Stimulated activated effector memory CD8-positive, alpha-beta T cell treated with anti-CD3 and anti-CD28 coated beads, Interleukin-12 subunit alpha, Interleukin-12 subunit beta, amount 100 ng/mL, for 72 hours (primary cell): ENCODE measurements at places on chromosomes 1 and 21.

DNA sequence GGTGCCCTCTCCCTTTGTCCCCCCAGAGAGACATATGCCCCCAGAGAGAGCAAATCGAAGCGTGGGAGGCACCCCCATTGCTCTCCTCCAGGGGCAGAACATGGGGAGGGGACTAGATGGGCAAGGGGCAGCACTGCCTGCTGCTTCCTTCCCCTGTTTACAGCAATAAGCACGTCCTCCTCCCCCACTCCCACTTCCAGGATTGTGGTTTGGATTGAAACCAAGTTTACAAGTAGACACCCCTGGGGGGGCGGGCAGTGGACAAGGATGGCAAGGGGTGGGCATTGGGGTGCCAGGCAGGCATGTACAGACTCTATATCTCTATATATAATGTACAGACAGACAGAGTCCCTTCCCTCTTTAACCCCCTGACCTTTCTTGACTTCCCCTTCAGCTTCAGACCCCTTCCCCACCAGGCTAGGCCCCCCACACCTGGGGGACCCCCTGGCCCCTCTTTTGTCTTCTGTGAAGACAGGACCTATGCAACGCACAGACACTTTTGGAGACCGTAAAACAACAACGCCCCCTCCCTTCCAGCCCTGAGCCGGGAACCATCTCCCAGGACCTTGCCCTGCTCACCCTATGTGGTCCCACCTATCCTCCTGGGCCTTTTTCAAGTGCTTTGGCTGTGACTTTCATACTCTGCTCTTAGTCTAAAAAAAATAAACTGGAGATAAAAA lies 8.4 kb downstream of the EFNA3 start:
- no peak for DNase-seq

GRCh38 chr21:26826801-26827200 lies 18.4 kb downstream of the ADAMTS1 start:
- no peak for DNase-seq

- peak; percentile 32 for DNase-seq
Observed at GRCh38 chr1:109661391-109661790, 5.5 kb downstream of the GSTM4 start.

GRCh38 chr1:87196110-87196827 lies 132.4 kb upstream of the LMO4 start:
- no peak for DNase-seq

DNA sequence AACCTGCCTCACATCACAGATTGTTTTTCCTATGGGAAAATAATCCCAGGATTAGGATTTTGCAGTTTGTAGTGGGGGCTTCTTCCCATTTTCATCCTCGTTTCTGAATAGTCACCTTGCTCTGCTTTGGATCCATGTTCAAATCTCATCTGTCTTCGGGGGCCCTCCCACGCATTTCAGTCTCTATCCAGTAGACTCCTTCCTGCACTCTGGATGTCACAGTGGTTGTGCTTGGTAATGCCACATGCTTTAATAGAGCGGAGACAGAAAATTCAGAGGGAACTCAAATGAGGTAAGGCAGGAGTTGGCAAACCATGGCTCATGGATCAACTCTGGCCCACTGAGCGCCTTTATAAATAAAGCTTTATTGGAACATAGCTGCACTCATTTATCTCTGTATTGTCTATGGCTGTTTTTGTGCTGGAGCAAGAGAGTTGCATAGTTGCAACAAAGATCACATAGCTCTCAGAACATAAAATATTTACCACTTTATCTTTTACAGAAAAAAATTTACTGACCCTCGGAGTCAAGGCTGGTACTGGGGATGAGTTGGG lies 101.0 kb downstream of the SPATA46 start:
- no peak for DNase-seq

- DNase-seq = no peak
Observed at GRCh38 chr1:54356680-54357147, 49.5 kb downstream of the SSBP3 start.

- no peak for DNase-seq
Observed at GRCh38 chr21:46369520-46370235, 45.7 kb downstream of the PCNT start.

GRCh38 chr1:106831511-106831910 lies 225.0 kb upstream of the PRMT6 start:
- DNase-seq = no peak

- no peak for DNase-seq
Observed at GRCh38 chr1:110006516-110006915, 22.0 kb downstream of the AHCYL1 start.

- no peak for DNase-seq
Observed at GRCh38 chr1:42295816-42296215, 39.2 kb downstream of the FOXJ3 start.

DNA sequence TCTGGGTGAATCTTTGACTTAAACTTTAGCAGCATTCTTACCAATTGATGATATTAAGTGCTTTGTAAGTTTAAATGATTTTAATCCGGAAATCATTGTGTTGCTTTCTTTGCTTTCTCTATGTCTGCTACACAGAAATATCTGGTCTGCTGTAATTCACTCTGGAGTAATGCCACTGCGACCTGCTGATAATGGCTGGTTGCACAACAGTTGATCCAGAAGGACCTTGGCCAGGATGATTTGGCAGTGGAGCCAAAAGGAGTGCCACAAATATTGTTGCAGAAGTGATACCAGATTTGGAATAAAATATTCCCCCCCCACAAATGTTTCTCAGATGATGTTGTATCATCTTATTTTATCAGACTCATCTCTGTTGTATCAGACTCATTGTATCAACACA lies 2063.9 kb downstream of the MRPL39 start:
- no peak for DNase-seq

DNA sequence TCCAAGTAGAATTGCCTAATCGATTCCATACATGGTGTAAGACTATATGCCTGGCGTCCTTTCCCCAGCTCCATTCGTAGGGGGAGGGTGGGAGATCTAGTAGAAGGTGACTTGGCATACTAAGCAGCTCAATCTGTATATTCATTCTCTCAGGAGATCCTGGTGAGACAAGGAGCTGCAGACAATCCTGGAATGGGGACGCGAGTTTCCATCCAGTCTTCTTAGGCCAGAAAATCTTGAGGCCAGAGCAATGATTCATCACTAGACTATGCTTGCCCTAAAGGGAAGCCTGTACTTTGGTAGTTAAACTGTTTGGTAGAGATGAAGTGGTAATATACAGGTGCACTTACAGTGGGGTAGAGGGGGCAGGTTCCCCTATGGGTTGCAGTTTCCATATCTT lies 468.7 kb downstream of the ADGRL2 start:
- no peak for DNase-seq

DNA sequence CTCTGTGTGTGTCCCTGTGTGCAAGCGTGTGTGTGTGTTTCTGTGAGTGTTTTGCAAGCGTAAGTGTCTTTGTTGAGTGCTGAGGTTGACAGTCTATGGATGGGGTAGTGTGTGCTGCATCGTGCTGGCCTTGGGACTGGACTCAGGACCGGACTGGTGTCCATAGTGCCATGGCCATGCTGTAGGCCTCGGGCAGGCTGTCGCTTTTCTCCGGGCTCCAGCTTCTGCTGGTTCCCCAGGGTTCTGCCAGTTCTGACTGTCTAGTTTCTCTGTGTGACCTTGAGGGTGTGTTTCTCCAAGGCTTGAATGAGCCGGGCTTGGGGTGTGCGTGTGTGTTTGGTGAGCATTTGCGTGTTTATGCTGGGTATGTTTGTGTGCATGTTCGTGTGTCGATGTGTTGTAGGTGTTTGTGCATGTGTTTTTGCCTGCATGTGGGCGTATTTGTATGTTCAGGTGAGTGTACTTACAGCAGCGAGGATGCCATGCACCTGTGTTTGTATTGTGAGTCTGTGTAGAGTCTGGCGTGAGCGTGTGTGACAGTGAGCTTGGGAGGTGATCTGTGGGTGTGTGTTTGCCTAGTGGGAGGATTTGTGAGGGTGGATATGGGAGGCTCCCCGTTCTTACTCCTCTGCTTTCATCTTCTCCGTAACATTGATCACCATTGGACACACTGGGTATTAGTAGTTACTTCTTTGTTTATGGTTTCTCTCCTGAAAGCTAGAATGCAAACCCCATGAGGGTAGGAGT lies 51.7 kb upstream of the POU3F1 start:
- no peak for DNase-seq

DNA sequence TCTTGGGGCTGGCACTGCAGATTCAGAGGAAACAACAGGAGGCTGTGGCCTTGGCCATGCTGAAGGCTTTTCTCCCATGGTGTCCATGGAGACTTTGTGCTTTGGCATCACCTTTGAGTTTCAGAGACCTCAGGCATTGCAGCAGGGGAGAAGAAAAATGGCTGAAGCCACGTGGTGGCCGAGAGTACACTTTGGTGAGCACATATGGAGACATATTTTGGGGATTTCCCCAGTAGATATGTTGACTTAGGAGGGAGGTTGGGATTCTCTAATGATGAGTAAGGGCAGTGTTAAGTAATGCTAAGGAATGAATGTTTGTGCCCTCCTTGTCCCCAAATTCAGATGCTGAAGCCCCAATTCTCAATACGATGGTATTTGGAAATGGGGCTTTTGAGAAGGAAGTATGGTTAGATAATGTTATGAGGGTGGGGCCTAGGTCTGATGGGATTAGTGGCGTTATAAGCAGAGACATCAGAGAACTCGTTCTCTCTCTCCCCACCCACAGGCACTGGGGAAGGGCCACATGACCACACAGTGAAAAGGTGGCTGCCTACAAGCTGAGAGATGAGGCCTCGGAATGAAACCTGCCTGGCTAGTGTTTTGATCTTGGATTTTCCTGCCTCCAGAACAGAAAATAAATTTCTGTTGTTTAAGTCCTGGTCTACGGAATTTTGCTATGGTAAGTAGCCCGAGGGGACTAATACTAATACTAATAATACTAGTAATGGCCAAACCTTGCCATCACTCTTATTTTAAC lies 98.6 kb downstream of the TBX19 start:
- no peak for DNase-seq

GRCh38 chr1:205546541-205546940 lies 42.1 kb downstream of the CDK18 start:
- no peak for DNase-seq

GRCh38 chr1:59427155-59427554 lies 130.3 kb downstream of the FGGY start:
- DNase-seq = no peak

- DNase-seq = no peak
Observed at GRCh38 chr1:110184446-110184845, 25.7 kb upstream of the KCNC4 start.

DNA sequence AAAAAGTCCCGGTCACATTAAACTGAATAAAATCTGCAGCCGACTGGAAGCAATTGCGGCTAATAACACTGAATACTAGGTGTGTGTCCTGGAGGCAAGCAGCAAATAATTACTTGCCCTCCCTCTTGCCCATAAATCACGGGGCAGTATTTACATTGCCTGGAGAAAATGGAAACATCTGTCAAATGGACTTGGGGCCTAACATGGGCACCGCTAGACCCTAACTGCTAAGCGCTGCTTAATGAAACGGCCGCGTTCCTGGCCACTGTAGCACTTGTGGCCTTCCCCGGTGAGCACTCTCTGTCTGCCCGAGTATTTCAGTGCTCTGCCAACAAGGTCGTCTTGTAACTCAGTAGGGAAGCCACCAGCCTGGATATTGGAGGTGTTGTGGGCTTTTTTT lies 23.9 kb upstream of the KNCN start:
- no peak for DNase-seq

DNA sequence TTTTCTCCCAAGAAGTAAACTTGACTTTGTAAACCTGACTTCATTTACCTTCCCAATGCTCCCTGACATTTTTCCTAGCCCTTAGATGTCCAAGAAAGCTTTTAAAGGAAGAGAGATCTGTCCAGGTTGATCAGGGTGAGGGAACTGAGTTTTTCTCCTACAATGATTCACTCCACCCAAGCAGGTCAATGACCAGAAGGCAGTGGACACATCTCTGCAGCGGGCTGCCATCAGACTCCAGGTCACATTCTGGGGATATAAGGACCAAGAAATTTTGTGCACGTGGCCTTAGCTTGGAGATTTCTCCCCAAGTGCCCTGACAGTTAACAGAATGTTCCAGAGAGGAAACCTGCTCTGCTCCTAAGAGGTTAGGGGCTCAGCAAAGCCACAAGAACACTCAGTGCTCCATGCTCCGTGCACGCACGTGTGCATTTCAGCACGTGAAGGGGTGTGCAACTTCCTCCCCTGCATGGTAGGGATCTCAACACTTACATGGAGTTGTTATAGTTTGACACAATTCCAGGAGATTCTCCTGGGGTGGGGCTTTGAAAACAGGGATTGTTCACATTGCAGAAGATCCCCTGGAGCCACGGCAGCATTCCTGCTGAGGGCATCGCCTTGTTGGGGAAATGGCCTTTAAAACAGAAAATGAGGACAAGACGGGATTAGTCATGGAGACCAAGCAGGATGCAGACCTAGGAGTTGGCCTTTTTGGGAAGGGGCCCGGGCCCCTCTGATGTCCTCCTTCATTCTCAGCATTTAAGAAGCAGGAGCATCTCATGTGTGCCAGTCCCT lies 9.8 kb downstream of the ABCA4 start:
- DNase-seq = no peak

- no peak for DNase-seq
Observed at GRCh38 chr1:198437332-198437731, 103.1 kb downstream of the ATP6V1G3 start.

GRCh38 chr1:91015358-91015780 lies 6.5 kb downstream of the ZNF644 start:
- DNase-seq = no peak

DNA sequence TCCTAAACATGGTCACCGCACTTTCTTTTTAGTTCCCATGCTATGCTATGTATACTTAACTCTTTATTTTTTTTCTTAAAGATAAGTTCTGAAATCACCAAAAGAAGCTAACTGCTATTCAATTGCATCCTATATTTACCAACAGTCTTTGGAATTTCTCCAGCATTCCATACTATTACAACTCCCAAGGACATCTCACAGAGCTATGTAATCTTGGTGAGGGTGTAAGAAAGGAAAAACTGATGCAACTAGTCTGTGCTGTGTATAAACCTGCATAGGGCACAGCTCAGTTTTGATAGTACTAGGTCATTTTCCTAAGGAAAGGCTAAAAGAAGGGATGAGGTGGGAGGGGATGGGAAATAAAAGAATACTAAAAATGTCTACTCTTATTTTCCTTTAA lies 78.0 kb downstream of the PTPN14 start:
- DNase-seq = no peak

GRCh38 chr1:233933339-233933738 lies 28.9 kb downstream of the SLC35F3 start:
- DNase-seq = no peak

- no peak for DNase-seq
Observed at GRCh38 chr1:4801192-4801924, 146.9 kb downstream of the AJAP1 start.

- no peak for DNase-seq
Observed at GRCh38 chr1:143698016-143698415, 273.8 kb downstream of the FAM72C start.

DNA sequence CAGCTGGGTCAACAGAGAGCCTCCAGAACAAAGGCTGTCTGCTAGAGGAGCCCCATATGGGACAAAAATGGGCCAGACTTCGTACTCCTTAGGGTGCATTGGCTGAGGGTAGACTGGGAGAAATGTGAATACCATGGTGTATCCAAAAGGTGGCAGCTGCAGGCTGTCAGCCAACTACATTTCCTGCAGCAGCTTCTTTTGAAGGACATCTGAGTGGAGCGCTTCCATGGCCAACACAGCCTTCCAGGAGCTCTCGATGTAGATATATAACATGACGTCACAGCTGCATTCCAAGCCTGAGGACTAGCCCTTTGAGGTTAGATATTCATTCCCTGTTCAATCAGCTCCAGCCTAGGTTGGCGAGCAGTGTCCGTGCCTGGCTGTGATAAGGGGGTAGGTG lies 107.7 kb downstream of the MAB21L3 start:
- DNase-seq = no peak
